ENCODE measurements at places on chromosomes 1 and 21. TPM values are rescaled to one million over a fixed set of nuclear protein-coding genes. Genes with fewer than 3 reads are reported as not detected.

Gene ST6GALNAC5
- not detected for total RNA-seq

Gene FCRL5
- total RNA-seq: 0.03 TPM

Gene RIMKLA
- total RNA-seq: 1.1 TPM

Gene CBR3
- total RNA-seq: 12.6 TPM

Gene SYT11
- 1.2 TPM for total RNA-seq

Gene ARHGEF10L
- total RNA-seq: 7.0 TPM

Gene PLA2G4A
- total RNA-seq: 9.2 TPM

Gene KRTAP19-1
- total RNA-seq: not detected

Gene MYCL
- total RNA-seq: 1.4 TPM

Gene SOD1
- total RNA-seq: 361 TPM

Data from A549 treated with Mapracorat at 1 μM for 4 hours (cell line).